Activated T-helper 1 cell treated with anti-CD3 and anti-CD28 coated beads, Interleukin-2, amount 50 U/mL, for 16 hours (primary cell): ENCODE measurements at places on chromosomes 1 and 21.

- DNase-seq = no peak
Measured at GRCh38 chr1:16967095-16967575, 13.3 kb downstream of the MFAP2 start.

- no peak for DNase-seq
Measured at GRCh38 chr21:25298512-25299491, 308.5 kb downstream of the MRPL39 start.

DNA sequence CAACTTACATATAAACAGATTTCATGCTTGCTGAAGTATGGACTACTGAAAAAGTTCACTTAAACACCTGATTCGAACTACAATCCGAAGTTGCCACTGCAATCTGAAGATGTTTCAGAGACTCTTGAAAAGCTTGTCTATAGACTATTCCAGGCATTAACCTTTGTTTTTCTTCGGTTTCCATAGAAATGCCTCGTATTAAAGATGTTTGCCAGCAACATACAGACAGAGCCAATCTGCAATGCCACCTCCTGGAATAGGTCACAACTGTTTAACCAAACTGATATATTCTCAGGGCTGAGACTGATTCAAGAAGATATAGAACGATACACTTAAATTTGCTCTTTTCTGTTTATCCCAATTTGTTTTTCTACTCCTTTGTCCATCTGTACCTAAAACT lies 28.9 kb upstream of the DMRTB1 start:
- DNase-seq = no peak

DNA sequence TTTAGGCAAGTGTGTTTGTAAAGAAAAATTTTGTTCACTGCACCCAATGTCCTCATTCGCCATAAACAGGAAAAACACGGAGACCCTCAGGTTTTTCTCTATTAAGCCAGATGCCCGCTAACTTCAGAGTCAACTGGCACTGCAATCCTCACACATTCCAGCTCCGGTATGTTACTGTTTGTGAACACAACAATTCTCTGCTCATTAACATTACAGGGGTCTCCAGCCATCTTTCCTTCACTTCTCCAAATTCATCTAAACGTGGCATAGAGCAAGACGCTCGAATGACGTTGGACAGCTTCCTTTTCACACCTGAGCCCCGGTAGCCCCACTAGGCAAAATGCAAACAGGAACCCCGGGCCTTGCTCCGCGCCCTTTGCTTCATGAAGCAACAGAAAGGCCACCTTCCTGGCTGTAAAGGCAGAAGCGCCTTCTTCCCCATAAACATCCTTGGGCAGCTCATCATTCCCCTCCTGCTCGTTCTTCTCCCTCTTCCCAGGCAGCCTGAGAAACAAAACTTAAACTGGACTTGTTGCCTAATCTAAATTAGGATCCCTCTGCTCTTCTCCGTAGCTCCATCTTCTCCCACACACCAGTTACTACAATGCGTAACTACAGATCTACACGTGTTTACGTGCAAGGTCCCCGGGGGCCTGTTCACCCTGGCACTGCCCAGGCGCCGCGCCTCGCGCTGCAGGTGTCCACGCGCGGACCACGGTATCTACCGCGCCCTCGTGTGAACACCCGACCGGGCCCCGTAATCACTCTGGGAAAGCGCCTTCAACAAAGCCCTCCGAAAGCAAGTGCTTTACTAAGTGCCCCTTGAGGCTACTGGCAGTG lies 1.2 kb downstream of the LBR start:
- DNase-seq = no peak

DNA sequence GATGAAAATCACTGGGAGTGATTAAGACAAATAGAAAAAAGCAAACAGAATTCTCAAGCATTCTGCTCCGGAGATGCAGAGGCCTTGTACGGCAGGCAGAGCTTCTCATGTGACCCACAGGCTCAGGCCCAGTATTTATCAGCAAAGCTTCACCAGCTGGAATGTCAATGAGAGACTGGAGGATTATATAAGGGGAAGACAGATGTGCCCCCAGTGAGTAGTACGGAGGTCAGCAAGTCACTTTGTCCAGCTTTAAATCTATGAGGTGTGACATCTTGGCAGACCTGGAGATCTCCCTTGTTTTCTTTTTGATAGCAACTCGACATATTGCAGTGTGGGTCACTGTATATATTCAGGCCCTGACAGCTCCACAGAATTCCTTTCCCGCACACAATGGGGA lies 106.8 kb downstream of the HHIPL2 start:
- no peak for DNase-seq

DNA sequence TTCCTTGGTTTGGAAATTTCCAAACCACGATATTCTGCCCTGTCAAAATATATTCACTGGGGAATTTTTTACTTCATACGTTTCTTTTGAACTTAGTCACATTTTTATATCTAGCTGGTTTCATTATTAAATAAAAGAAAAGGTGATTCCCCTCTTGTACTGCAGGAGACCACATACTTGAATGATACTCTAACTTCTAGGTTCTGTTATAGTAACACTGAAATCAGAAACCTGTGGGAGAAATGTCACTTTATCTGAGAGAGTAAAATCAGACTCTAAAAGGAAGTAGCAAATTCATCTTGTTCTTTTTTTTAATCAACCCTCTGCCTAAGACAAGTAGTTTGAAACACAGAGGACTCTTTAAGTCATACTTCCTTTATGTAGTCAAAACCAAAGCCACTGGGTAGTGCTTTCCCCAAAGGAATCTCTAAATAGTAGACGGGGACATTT lies 34.4 kb downstream of the MRPL39 start:
- no peak for DNase-seq

DNA sequence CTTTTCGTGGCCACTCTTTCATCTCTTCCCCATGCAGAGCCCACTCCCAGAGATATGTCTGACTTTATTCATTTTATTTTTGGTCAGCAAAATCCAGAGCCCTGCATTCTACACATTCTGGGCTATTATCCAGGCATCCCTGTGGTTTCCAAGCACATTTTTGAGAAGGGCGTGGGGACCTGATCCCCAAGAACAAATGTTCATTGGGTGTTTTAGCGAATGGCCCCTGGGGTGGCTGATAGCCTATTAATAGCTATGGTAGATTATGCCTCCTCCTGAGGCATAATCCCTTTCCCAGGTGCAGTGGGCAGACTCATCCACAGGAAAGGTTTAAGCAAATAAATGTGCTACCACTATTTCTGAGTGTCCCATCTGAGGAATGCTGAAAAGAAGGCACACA lies 511.8 kb upstream of the USP24 start:
- no peak for DNase-seq

DNA sequence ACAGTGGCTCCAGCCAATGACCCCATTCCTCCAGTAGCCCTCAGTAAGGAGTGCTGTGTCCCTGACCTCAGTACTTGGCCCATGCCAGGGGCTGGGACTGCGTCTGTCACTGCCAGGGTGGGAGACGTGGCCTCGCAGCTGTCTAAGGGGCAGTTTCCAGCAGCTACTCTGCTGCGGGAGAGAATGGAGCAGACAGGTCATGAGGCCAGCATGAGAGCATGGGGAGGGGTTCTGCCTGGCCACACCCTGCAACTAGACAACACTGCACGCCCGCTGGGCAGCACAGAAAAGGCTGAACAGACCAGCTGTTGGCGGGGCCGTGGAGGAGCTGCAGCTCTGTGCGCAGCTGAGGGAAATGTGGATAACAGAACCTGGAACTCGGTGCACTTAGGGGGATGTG lies 91.6 kb upstream of the COL6A1 start:
- no peak for DNase-seq

DNA sequence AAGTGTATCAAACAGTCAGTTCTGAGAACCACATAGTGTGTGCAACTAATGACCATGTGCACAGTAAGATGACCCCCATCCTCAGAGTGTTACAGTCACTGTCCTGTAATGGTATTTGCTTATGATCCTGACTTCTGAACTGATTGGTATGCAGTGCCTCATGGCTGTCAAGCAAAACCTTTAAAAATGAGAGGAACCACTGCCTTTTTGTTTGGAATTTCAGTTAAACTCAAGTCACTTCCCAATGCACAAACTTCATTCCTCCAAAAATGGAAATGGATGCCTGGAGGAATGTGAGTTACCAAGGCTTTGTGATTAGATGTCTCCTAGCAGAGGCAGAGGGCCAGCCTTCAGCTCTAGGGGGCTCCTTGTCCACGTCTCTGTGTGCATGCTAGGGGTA lies 10.5 kb downstream of the C1orf198 start:
- no peak for DNase-seq

DNA sequence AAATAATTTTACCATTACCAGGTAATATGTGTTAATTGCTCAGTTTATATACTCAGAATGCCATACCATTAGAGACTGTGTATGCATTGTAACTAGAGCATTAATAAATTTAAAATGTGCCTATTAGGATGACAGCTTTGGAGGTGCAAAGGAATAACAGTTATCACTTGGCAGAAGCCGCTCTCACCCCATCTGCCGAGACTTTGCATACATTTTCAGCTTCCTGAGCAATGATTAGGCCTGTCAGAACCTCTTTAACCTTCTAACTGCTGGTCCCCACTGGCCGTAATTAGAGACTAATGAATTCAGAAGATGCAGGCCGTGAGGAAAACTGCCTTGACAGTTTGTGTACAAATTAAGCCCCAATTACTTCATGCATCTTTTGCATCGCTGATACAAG lies 158.0 kb upstream of the PROX1 start:
- DNase-seq = no peak

- no peak for DNase-seq
Measured at GRCh38 chr1:86976664-86977063, 62.2 kb downstream of the HS2ST1 start.

GRCh38 chr1:161019751-161020495 lies 1.0 kb downstream of the F11R start:
- DNase-seq = no peak

DNA sequence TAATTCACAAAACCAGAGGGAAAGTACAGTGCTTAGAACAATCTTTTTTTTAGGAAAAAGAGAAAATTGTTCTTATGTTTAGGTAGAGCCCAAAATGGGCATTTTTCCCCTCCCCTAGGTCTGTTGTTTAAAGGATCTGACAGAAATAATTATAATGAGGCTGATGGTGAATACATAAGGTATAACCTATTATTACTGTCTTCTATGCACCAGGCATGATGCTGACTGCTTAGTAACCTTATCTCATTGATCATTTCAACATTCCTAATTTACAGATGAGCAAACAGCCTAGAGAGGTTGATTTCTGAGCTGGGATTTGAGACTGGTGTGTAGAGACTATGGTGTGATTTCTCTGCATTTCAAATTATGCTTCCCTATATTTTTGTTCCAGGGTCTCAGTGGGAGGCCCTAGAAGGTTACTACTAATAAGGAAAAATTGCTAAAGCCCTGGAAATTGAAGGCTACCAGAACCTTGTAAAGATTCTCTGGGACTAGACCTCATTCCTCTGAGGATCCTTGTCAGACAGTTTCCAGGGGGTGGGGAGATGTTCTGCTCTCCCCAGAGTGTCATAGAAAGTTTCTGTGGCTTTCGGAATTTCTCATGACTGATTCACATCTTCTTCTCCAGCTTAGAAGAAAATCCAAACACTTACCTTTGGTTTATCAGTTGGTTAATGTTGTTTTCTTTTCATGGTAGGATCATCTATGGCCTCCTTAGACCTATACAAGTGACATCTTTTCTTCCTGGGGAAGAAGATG lies 44.9 kb downstream of the ROR1 start:
- no peak for DNase-seq

GRCh38 chr1:55211863-55212262 lies 3.3 kb downstream of the USP24 start:
- no peak for DNase-seq

- DNase-seq = no peak
Measured at GRCh38 chr1:42748021-42748420, 8.0 kb upstream of the CLDN19 start.

GRCh38 chr1:33287317-33287716 lies 31.0 kb downstream of the ZNF362 start:
- no peak for DNase-seq

- no peak for DNase-seq
Measured at GRCh38 chr21:33388188-33388587, 15.0 kb upstream of the IFNGR2 start.

DNA sequence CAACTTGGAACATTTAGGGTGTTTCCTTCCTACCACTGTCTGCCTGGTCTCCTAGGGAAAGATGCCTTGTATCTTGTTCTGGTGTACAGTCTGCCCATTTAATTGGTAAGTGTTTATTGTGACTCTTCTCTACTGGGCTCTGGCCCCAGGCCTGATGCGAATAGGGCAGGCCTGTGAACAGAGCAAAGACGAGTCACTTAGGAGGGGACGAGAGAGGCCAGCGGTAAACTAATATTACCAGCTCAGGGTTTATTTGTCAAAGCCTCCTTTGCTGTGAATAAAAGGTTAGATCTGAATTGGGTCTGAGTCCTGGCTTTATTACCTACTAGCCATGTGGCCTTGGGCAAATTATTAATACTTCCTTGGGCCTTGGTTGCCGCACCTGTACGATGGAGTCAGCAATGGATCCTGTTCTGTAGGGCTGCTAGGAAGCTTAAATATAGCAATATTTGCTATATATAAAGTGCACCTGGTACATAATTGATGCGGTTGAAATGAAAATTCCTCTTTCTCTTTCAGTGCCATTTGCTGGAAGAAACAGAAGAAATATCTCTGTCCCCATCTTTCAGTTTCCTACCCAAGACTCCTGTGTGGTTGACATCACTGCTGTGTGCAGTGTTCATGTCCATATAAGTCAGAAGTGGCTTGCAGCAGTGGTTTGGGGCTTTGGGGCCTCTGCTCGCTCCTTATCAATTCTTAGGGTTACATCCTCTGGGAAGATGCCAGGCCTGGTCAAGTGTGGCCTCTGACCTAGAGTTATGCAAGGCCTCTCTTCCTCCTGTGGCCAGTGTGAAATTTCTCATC lies 32.4 kb downstream of the MAPKAPK2 start:
- no peak for DNase-seq

GRCh38 chr1:11704691-11705475 lies 13.4 kb downstream of the DRAXIN start:
- DNase-seq = no peak

DNA sequence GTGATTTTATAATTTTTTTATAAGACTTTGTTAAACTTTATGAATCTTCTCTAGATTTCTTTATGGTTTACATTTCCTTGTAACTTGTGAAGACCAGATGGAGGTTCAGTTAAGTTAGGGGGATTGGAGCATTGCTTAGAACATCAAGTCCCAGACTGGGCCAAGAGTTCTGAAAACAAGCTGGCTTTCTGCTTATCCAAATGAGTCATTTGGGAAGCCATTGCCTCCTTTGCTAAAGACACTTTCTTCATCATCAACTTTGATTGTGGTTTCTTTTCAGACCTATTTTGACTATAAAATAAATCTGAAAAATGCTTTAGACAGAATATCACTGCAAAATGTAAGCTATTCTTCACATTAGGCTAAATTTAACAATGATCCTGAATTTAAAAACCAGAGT lies 446.8 kb downstream of the USP25 start:
- DNase-seq = no peak
